ENCODE measurements at places on chromosomes 7 and 10. TPM values are rescaled to one million over a fixed set of nuclear protein-coding genes. Genes with fewer than 3 reads are reported as not detected.

DNA sequence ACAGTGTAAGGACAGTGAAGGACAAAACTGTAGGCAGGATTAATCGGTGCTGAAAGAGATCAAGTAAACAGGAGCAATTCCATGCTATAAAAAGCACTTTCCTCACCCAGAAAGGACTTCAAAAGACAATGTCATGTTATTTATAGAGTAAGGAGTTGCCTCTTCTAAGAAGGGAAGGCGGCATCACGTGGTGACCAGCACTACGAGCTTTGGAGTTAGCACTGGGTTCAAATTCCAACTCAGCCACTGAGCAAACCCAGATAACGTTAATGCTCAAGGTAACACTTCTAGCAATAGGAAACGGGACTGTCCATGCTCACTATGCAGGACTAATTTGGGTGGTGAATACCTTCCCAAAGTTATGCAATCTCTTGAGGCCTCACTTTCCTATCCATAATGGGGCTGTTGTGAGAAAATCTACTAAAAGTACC is 715 bp upstream of the PANK1 start:
- DNase-seq = no peak

Gene IQUB
- 0.21 TPM for total RNA-seq

DNA sequence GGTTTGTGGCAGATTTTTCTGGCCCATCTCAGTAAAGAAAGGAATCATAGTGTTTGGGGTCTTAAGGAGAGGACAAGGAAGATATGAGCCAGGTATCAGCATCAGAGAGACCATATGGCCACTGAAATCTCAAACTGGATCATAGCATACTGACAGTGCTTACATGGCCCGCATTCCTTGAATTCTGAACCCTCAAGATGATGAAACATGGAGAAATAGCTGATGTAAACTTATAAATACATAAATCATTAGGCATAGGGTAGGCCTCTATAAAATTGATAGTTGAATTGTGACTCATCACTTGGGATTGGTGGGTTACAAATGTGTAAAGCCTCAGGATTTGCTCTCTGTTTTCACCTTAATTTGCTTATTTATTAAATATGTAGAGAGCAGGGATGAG is 688.5 kb downstream of the CNTNAP2 start:
- no peak for DNase-seq

DNA sequence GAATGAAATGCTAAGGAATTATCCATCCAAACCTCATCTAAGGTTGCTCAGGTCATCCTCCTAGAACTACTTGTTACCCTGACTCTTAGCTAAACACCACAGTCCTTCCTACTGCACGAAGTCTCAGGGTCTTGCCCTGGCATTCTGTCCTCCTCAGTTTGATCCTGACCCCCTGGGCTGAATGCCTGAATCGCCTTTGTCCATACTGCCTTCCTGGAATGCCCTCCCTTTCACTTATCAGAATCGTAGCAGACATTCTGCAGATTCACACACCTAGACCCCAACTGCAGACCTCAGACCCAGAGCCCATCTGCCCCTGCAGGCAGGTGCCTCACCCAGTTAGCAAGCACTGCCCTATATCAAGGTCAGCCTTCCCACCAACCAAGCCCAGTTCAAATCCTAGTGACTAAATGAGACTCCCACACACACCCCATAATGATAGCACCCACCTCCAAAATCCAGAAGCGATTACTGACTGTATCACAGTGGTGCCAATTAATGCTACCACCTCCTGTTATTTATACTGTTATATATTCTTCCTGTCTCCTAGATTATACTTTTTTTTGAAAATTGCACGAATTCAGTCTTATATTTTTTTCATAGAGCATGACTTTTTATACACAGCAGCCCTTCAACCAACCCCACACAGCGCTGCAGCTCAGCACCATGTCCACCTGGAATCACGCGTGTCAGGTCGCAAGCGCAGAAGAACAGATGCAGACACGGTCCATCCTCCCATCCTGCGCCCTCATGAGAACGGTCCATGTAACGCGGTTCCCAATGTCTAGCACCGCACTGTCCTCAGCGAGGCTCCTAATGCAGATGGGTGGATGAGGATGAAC is 3.7 kb downstream of the PARD3 start:
- no peak for DNase-seq

Gene ENO4
- total RNA-seq = 0.82 TPM
